Colonic mucosa (tissue), 4 donors: ENCODE measurements at places on chromosomes 4 and X.

DNA sequence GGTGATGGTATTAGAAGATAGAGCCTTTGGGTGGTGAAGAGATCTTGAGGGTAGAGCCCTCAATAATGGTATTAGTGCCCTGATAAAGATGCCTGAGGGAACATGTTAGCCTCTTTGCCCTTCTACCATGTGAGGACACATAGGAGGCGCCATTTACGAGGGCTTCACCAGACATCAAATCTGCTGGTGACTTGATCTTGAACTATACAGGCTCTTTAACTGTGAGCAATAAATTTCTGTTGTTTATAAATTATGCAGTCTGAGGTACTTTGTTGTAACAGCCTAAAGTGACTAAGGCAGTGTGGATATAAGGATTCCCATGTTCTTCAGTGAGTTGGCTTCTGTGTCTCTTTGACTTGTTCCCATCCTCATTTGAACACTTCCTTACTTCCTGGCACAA lies 11.8 kb downstream of the MOB1B start:
- no peak for DNase-seq

GRCh38 chr4:110953191-110953590 lies 330.3 kb upstream of the PITX2 start:
- no peak for DNase-seq

- DNase-seq = no peak
Measured at GRCh38 chrX:21959362-21960051, 19.0 kb downstream of the SMS start.

GRCh38 chrX:56788717-56789122 lies 59.7 kb downstream of the NBDY start:
- DNase-seq = no peak

- DNase-seq = no peak
Measured at GRCh38 chr4:119190354-119190753, 22.2 kb upstream of the USP53 start.

- DNase-seq = no peak
Measured at GRCh38 chrX:104486691-104487090, 79.3 kb upstream of the IL1RAPL2 start.

DNA sequence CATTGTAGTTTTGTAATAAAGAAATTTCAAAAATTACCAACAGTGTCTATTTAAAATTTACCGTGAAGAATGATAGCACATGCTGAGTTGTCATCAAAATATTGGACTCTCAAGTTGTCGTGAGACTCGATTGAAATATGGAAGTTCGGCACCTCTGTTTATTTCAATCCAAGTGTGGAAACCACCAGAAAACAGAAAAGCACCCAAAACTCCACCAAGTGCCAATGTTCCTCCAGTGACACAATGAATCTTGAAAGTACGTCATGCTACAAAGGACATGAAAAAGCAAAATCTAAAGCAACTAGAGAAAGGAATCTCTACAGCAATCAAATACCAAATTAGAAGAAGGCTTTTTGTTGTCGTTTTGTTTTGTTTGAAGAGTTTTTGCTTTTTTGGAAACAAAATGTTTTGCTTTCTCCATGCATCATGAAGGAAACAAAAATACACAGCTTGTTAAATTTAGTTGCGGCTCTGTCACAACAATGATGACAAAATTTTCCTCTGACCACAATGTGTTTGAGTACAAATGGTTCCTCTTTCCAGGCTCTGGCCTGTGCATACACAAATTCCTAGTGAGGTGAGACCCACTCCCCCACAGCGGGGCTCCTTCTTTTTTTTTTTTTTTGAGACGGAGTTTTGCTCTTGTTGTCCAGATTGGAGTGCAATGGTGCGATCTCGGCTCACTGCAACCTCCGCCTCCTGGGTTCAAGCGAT lies 9.6 kb upstream of the IL13RA1 start:
- DNase-seq = no peak

DNA sequence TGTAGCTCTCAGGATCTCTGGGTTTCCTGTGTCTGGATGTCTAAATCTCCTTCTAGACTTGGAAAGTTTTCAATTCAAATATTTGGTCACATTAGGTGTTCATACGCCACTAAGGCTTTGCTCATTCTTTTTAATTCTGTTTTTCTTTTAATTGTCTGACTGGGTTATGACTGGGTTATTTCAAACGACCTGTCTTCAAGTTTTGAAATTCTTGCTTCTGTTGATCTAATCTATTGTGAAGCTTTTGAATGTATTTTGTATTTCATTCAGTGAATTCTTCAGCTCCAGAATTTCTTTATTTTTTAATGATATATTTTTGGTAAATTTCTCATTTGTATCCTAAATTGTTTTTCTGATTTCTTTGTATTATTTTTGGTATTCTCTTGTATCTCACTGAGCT lies 81.0 kb upstream of the PCDH10 start:
- DNase-seq = no peak

GRCh38 chr4:126081336-126081735 lies 766.6 kb downstream of the FAT4 start:
- no peak for DNase-seq

DNA sequence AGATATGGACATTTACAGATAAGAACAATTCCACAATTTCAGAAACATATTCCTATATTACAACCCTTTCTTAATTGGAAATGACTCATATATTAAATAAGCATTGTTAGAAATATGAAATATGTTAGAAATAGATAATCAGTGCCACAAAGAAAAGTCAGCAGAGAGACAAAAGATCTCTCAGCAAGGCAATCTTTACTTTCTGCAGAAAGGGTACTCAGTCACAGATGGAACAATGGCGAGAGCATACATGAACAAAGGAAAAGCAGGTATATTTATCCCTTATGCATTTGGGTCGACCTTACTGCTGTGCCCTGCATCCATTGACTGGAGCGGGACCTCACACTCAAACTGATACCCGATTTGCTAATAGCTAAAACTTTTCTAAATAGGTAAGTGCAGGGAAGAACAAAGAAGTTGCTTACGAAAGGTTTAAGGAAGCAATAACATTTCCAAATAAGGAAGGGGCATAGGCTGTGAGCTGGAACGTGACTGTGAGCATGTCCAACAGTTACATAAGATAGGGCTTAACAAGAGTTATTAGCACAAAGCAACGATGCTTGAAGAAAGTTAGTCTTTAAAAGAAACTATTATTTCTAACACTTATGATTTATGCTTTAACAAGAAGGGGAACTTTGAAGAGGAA lies 40.8 kb downstream of the MGARP start:
- no peak for DNase-seq

DNA sequence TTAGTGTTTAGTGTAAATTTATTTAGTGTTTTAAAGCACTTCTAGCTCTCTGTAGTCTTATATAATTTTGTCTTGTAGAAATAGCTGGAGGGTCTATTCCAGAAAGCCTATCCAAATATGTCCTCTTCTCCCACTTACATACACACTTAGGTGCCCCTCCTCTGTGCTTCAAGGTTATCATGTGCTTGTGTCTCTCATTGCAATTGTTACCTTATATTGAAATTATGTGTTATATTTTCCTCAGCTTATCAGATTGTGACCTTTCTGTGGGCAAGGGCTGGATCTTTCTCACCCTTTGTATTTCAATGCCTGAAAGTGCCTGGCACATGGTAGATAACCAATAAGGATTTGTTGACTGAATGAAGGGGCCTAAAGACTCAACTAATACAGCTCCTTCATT lies 18.4 kb downstream of the WDR44 start:
- DNase-seq = no peak

DNA sequence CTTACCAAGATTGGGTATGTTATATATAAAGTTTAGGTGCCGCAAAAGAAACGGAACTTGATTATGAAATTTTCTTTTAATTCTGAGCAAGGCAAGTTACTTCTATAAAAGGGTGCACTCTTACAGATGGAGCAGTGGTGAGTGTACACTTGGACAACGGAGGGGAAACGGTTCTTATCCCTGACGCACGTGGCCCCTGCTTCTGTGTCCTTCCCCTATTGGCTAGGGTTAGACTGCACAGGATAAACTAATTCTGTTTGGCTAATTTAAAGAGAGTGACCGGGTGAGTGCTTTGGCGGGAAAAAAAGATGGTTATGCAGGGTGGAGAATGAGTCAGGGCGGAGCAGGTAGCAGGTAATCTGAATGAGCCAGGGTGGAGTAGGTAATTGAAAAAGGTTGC lies 149.5 kb downstream of the GC start:
- DNase-seq = no peak
